Non-pigmented ciliary epithelial cell (primary cell): ENCODE measurements at places on chromosomes 11 and 22.

DNA sequence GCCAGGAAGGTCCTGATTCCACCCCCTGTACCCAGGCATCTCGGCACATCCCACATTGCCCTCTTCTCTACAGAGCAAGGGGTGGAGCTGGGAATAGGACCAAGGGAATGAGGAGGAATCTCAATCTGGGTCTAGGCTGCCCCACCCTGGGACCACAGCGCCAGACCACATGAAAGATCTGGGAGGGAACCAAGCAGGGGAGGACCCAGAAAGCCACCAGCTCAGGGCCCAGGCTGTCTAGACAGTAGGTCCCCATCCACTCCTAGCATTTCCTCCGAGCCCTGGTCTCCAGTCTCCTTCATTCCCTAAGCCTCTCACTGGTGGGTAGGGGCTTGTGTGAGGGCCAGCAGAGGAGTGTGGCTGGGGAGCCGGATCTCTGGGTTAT is 11.6 kb downstream of the PHLDB1 start:
- no peak for DNase-seq

DNA sequence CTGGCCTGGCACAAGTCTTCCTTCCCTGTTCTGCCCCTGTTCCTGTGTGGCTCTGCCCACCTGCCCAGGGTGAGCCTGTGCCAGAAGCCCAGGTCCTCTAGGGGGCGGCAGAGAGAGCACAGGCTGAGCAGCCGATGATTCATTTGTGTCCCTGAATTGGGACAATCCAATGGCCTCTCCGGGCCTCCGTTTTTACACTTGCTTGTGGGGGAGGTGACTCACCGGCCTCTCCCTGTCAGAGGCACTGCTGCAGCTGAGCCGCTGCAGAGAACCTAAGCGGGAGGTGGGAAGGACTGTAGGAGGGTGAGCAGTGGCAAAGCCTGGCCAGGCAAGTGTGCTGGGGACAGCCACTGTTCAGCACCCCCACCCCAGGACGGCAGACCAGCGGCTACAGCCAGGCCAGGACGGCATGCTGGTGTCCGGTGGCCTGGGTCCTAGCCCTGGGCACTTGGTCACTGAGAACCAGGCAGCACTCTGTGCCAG is 65.2 kb upstream of the LMO1 start:
- DNase-seq, result peak; percentile 24

DNA sequence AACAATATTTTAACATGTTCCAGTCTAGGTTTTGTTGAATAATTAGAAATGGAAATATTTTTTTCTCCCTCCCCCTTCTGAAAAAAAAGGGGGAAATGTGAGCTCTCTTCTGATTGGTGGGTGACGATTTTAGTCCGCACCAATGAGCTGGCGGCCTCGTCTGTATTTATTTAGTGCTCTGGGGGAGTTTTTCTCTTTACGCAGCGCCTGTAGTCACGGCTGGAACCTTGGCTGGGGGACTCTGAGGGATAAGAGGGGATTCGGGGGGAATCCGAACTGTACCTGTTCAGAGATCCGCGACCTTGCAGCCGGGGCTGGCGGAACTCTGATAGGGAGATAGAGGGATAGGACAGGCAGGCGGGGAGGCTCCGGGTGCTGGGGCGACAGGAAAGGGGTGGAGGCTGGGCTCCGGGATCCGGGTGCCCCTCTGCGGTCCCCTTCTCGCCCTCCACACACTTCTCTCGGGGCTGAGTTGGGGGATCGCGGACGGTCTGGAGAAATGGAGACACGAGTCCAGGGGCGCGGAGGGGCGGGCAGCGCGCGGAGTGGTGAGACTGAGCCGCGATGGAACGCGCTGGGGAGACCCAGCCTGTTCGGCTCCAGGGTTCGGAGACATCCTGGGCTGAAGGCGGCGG is 99.7 kb upstream of the HSD17B12 start:
- no peak for DNase-seq

DNA sequence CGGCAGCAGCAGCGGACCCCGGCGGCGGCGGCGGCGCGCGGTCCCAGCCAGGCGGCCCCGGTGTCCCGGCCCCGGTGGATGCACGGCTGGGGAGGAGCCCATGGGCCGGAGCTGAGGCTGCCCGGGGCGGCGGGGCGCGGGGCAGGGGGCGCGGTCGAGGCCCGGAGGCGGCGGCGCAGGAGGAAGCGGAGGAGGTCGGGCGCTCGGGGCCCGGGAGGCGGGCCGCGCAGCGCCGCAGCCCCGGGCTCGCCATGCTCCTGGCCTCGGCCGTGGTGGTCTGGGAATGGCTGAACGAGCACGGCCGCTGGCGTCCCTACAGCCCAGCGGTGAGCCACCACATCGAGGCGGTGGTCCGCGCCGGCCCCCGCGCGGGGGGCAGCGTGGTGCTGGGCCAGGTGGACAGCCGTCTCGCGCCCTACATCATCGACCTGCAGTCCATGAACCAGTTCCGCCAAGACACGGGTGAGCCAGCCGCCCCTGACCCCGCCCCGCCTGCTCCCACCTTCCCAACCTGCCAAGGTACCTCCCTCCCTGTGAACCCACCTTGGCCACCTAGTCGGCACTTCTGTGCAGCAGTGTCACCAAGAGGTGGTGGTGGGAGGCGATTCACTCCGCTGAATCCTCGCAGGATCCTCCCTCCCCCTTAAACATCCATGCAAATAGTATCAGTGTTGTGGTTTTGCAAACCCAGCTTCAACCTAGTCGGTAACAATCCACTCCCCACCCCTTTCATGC is 580 bp downstream of the DTX4 start:
- no peak for DNase-seq

DNA sequence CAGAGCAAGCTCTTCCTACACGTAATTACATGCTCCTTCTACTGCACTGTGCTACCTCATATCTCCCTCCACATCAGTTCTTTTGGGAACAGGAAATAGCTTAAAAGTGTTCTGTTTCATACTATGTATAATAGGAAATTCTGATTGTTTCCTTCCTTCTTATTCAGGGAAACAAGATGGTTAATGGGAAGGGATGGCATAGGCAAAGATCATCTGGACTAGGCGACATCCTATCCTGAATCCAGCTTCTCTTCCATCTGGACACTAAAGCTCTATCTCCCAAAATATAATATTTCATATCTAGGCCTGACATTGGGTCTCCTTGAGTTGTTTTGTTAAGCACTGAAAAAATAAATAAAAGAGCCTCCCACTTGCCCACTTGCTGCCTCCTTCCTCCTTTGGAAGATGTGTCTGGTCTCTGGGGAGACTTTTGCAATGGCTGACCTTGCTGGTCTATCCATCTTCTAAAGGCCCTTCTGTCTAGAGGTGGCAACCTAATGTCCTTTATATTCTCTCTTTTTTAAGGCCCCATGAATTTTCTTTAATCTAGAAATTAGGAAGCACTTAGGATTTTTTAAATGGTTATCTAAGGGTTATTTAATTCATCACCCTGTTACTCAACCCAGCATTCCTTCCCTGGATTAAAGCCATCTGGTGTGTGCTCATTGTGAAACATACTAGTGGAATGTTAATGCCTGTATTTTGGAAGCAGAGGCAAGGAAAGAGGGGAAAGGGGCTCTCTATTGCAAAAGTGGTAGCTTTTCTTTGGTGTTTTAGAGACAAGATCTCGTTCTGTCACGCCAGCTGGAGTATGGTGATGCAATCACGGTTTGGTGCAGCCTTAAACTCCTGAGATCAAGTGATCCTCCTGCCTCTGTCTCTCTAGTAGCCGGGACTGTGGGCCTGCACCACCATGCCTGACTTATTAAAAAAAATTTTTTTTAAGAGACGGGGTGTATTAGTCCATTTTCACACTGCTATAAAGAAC is 20.6 kb downstream of the CLMP start:
- peak; percentile 90 for DNase-seq
